Omental fat pad (tissue), 4 donors: ENCODE measurements at places on chromosomes 3 and 15.

GRCh38 chr3:38029400-38030125 is at the start of gene PLCD1:
Gene PLCD1 (minus strand): TSS chr3:38029642. CDS start chr3:38029539, 103 bp downstream.
- DNase-seq: no peak

GRCh38 chr15:80712956-80713355 is 17.8 kb downstream of the ABHD17C start:
- DNase-seq: no peak

GRCh38 chr15:32959077-32959476 is 235.4 kb downstream of the FMN1 start:
- no peak for DNase-seq

DNA sequence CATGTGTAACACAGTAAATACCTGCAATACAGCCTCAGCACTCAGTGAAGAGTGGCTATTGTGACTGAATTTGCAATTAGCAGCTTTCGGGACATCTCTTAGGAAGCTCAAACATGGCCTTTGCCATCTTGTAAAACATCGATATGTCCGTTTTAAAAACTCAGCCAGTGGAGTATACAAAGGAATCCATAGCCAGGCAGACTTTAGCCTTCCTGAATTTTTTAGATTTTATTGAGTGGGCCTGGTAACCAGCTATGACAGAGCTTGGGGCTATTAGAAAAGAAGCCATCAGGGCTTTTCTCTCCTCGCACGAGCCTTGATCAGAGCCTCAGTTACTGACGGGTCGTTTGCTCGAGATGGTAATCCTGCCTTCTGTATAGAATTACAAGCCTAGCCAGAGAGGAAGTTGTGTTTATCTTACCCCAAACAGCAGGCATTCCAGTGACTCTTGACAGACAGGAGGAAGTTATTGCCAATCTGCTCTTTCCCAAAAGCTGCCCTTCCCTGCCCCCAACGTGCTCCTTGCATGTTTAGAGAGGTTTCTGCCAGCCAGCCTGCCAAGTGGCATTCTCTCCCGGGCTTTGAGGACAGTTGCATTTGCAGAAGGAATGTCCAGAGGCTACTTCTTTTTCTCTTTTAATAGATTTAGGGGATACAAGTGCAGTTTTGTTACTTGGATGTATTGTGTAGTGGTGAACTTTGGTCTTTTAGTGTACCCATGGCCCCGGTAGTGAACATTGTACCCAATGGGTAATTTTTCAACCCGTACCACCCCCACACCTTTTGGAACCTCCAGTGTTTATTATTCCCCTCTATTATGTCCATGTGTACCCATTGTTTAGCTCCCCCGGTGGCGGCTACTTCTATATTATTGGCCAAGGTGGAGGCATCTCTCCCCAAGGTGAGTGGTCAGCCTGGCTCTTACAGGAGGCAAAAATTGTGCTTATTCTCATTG is 40.6 kb downstream of the ITPR1 start:
- no peak for DNase-seq

DNA sequence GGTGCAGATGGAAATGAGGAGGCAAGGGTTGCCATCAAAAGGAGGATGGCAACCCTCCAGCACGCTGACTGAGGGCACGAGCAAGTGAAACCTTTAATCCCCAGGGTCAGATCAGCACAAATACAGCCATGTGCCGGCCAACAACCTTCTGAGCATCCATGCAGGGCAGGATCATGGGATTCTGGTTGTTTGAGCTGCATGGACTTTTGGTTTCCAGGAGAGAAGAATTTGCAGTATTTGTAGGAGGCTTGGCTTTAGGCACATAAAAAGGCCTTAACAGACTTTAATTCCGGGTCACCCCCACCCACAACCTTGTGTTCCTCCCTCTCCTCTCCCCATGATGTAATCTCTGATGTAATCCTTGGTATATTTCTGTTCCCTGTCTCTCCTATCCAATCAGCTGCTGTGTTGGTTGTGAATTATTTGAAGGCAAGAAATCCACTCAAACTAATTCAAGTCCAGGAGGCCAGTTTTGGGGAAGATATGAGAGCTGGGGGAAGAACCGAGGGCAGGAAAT is 254.3 kb downstream of the SHQ1 start:
- DNase-seq: no peak

DNA sequence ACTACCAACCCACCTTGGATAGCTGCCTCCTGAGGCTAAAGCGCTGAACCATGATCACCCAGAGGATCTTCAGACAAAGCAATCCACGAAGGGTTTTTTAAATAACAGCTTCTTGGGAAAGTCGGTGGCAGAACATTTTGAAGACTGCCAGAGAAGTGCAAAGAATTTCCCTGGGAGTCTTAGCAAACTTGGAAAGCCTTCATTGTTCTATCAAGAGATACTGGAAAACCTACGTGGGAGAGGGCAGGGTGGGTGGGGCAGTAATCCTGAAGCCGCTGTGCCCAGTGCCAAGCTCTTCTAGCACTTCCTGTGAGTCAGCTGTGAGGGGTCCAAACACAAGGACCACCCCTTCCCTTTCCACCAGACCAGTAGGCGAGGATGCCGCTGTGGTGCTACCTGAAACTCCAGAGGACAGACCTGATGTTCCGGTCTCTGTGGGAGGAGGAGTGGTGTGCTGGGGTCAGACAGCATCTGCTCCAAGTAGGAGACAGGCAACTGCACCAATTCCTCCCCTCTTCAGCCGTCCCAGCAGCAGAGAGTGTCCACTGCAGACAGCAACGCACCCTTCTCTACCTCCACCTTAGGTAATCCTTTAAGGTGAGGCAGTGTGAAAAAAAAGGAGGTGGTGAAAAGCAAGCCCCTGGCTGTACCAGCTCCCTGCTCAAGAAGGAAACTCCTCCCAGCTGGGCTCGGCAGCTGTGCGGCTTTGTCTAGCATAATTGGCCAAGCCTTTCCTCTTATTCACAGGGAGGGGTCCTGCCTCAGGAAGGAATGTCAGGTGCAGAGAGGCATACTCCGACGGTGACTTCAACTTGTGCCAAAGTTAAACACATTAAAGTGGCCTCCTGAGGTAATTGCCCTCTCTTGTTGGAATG is 99.0 kb downstream of the TMCC1 start:
- DNase-seq: no peak

- DNase-seq: no peak
Observed at GRCh38 chr3:152785051-152785450, 49.9 kb upstream of the P2RY1 start.

GRCh38 chr3:159390656-159391212 is 588.9 kb downstream of the MFSD1 start:
- no peak for DNase-seq

GRCh38 chr3:81558106-81558505 is 203.3 kb downstream of the GBE1 start:
- DNase-seq: no peak

DNA sequence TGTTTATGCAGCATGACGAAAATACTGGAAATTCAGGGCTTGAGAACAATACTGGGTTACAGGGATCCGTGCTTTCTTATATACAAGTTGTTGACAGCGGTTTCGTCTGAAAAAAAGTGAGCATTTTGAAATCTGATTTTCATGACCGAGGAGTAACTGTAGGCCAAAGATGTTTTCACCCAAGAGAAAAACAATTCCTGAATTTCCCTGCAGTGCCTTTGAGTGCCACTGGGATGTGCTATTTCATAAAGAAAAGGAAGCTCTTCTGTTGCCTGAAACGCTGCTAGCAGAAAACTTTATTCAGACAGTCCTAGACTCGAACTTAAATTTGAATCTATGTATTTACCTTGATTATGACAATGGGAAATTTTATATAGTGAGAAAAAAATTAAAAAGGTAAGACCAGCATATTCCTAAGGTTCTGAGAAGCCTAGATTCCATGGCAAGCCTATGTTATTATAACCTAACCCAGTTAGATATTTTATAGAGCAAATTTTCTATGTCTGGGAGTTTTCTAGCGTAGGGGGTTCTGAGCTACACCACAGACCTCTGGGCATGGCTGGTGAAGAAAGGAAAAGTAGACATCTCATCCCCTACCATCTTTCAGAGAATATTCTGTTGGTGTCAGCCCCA is 30.2 kb downstream of the KCNAB1 start:
- DNase-seq: no peak

- DNase-seq: no peak
Observed at GRCh38 chr3:10285272-10286132, 7.2 kb downstream of the GHRL start.

- DNase-seq: no peak
Observed at GRCh38 chr15:82918162-82918561, 34.4 kb downstream of the HOMER2 start.
